ENCODE measurements at places on chromosomes 6 and 20. TPM values are rescaled to one million over a fixed set of nuclear protein-coding genes. Genes with fewer than 3 reads are reported as not detected.

DNA sequence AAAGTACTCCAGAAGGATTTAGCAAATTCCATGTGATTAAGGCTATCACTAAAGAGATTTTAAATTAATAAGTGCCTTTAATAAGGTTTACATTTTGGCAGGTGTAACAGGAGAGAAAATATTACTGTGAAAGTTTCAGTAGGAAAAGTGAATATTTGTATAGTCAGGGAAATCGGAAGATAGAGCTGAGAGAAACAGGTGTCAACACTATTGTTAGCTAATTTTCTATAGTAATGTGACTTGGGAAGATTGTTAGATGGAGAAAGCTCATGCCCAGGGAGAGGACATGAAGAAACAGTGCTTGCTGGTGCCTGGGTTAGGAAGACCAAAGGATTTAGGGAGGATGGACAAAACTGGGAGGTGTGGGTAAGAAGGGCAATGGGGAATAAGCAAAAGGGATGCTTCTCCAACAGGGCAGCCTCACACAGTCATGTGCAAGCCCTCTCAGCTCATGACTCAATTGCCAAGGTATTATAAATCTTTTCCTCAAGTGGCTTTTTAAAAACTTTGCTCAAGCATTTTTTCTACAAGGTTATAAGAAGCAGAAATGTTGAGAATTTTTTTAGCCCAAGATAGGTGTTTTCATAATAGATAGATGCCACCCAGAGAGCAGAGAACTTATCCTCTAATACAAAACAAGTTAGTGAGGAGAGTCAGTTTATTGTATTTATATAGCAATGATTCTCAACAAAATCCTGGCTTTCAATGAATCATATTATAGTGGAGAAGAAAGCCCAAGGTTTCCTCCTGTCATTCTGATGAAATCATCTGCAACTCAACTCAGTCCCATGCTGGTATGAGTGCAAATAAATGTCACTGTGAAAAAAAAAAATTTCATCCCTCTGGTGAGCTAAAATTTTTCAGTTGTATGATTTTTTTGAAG is 325.2 kb upstream of the NT5E start:
- DNase-seq = no peak
- H3K4me1 ChIP-seq = no peaks in the 10 kb centered on the region
- H3K27ac ChIP-seq = no peak overlapping the region
- H3K4me3 ChIP-seq = no peak overlapping the region

DNA sequence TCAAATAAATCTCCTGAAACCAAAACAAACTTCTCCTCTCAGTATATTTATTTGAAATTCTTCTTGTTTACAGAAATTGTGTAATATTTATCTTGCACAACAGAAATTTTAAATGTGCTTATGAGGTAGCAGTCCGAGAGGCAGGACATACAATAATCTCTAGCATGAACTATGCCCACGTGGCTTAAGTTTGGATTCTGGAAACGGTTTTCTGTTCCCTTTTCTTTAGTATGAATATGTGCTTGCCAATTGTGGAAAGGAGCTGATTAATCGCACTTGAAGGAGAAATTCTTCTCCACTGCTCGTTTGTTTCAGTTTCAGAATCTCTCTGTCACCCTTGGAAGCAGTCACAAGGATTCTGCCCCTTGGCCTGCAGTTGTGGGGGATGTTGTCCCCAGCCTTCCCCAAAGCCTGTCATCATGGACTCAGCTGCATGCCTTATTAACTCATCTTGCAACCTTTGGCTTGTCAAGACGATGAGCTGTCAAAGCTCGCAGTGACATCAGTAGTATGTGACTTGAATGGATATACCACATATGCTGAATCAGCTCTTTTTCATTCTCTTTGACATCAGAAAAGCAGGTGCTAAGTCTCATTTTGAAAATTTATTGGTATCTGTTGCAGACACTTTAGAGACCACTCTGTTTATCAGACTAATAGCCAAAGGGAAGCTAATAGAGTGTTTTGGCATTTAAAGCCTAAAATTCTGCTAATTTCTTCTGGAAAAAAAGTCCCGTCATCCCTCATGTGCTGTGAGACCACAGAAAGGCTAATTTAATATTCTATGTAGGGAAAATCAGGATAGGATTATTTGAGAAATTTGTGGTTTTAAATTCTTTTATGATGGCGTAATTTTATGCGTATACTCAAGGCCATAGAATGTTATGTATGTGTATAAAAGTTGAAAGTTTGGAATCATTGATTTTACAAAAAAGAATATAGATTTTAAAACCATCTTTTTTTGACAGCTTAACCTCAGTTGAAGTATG is 186.8 kb downstream of the ARID1B start:
- no peak for DNase-seq
- peaks cover 19% of the 10 kb centered on the region for H3K4me1 ChIP-seq
- no peak overlapping the region for H3K4me3 ChIP-seq
- H3K27me3 ChIP-seq = no peaks in the 10 kb centered on the region
- peaks cover 3% of the 10 kb centered on the region for H3K36me3 ChIP-seq

GRCh38 chr6:28977341-28978132 is 27.6 kb downstream of the ZNF311 start:
- peaks cover 12% of the 10 kb centered on the region for H3K27me3 ChIP-seq
- DNase-seq = no peak
- peak overlapping the region; percentile 83 for H3K4me3 ChIP-seq
- peaks cover 29% of the 10 kb centered on the region for H3K4me1 ChIP-seq
- peaks cover 5% of the 10 kb centered on the region for H3K36me3 ChIP-seq

GRCh38 chr6:168410554-168411011 is 30.4 kb upstream of the SMOC2 start:
- no peaks in the 10 kb centered on the region for H3K27me3 ChIP-seq
- no peak for DNase-seq
- no peaks in the 10 kb centered on the region for H3K36me3 ChIP-seq
- H3K4me1 ChIP-seq = peaks cover 10% of the 10 kb centered on the region

DNA sequence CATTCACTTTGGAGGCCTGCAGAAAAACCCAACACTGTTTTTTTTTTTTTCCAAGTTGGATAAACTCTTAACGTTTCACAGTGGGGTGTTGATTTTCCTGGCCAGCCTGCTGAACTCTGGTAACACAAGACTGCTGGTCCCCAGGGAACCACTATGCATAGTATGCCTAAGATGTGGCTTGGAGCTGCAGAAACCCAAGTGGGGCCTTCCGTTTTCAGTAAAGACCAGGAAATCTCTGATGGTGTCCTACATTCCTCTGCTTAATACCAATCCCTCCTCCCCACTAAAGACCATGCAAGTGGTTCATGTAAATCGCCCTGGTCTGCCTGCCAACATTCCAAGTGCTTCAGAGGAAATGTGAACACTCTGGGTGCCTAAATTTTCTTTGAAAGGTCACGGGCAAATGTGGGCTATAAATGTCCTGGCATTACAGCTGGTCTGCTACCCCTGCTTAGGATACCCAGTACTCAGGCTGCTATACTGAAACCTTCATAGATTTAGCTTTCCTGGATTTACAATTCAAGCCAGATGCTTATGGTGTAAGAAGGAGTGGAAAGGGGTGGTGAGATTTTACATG is 615.4 kb downstream of the MAFB start:
- H3K4me3 ChIP-seq = no peak overlapping the region
- no peaks in the 10 kb centered on the region for H3K4me1 ChIP-seq
- peaks cover 4% of the 10 kb centered on the region for H3K27me3 ChIP-seq
- DNase-seq = no peak
- no peak overlapping the region for H3K27ac ChIP-seq

DNA sequence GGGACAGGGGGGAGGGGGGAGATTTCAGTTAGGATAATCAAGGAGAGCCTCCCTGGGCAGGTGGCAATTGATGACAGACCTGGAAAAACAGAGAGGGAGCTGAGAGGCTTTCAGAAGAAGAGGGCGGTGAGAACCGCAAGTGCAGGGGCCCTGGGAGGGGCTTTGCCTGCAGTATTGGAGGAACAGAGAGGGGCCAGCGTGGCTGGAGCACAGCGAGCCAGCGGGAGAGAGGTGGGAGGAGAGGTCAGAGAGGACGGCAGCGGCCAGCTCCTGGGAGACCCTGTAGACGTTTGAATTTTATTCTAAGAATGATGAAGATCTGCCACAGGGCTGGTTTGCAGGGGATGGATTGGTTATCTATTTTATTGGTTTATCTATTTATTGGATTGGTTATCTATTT is 34.5 kb upstream of the NOL4L start:
- peaks cover 15% of the 10 kb centered on the region for H3K27me3 ChIP-seq
- H3K36me3 ChIP-seq = no peaks in the 10 kb centered on the region
- peaks cover 28% of the 10 kb centered on the region for H3K4me1 ChIP-seq

GRCh38 chr20:57594092-57594951 is 25.9 kb downstream of the ZBP1 start:
- no peak for DNase-seq
- H3K36me3 ChIP-seq = no peaks in the 10 kb centered on the region
- H3K27ac ChIP-seq = no peak overlapping the region
- H3K27me3 ChIP-seq = peaks cover 24% of the 10 kb centered on the region
- H3K4me3 ChIP-seq = no peak overlapping the region

DNA sequence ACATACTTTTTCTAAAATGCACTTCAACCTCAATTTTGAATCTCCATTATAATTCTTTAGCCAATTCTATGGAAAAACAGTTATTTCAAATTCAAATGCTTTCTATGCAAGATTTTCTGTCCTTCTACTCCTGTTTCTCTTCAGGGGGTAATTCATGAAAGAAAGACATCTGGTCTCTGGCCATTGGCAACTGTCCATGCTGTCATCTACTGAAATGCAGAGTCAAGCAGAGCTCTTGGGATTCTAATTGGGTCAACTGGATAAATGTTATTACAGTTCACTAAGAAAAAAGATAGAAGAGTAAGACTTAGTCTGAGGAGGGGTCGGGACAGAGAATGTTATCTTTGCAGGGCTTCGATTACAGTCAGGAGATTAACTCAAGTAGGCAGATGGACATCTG is 22.0 kb upstream of the BMP5 start:
- no peaks in the 10 kb centered on the region for H3K27me3 ChIP-seq
- no peaks in the 10 kb centered on the region for H3K36me3 ChIP-seq
- peaks cover 8% of the 10 kb centered on the region for H3K4me1 ChIP-seq
- no peak overlapping the region for H3K4me3 ChIP-seq
- no peak overlapping the region for H3K27ac ChIP-seq
- no peak for DNase-seq

GRCh38 chr6:133300896-133301295 is 59.7 kb downstream of the EYA4 start:
- H3K27me3 ChIP-seq = no peaks in the 10 kb centered on the region
- H3K27ac ChIP-seq = no peak overlapping the region
- no peak for DNase-seq
- H3K4me3 ChIP-seq = no peak overlapping the region

- H3K27ac ChIP-seq = no peak overlapping the region
- H3K4me3 ChIP-seq = no peak overlapping the region
- no peaks in the 10 kb centered on the region for H3K36me3 ChIP-seq
- H3K27me3 ChIP-seq = no peaks in the 10 kb centered on the region
These were observed 173.0 kb downstream of the AIG1 start for GRCh38 chr6:143233554-143234285.

DNA sequence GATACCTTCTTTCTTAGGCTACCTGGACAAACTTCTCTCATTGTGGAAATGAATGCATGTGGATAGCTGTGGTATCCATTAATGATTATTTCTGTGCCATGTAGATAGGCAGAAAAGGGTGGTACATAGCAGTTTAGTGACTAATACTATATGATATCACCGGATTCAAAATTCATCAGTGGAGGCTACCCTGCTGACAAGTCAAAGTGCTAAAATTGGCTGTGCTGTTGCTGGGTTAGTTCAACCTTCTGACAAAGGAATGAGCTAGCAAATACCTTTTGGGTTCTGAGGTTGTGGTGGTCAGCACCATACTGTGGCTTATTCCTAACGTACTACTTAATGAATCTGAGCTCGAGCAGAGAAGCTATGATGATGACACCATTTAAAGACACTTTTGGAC is 109.1 kb downstream of the TFAP2B start:
- no peak for DNase-seq
- no peak overlapping the region for H3K4me3 ChIP-seq
- H3K4me1 ChIP-seq = peaks cover 6% of the 10 kb centered on the region
- no peaks in the 10 kb centered on the region for H3K36me3 ChIP-seq
- no peaks in the 10 kb centered on the region for H3K27me3 ChIP-seq

- no peak overlapping the region for H3K27ac ChIP-seq
- H3K36me3 ChIP-seq = no peaks in the 10 kb centered on the region
- peaks cover 11% of the 10 kb centered on the region for H3K4me1 ChIP-seq
- H3K4me3 ChIP-seq = no peak overlapping the region
These were observed 282.7 kb downstream of the TBC1D7 start for GRCh38 chr6:13045676-13046075.

CNKSR3 gene
- 18.4 TPM for total RNA-seq

GPR63 gene
- 4.2 TPM for total RNA-seq

ESR1 gene
- total RNA-seq = 0.24 TPM

PAX1 gene
- total RNA-seq = 0.43 TPM

CTCFL gene
- total RNA-seq = 0.07 TPM

FKBP1C gene
- 0.79 TPM for total RNA-seq

Data from type B pancreatic cell (in vitro differentiated cells).